ENCODE measurements at places on chromosomes 4 and X.

GRCh38 chr4:108543359-108543968, 76.9 kb upstream of the RPL34 start:
- no peak for DNase-seq

DNA sequence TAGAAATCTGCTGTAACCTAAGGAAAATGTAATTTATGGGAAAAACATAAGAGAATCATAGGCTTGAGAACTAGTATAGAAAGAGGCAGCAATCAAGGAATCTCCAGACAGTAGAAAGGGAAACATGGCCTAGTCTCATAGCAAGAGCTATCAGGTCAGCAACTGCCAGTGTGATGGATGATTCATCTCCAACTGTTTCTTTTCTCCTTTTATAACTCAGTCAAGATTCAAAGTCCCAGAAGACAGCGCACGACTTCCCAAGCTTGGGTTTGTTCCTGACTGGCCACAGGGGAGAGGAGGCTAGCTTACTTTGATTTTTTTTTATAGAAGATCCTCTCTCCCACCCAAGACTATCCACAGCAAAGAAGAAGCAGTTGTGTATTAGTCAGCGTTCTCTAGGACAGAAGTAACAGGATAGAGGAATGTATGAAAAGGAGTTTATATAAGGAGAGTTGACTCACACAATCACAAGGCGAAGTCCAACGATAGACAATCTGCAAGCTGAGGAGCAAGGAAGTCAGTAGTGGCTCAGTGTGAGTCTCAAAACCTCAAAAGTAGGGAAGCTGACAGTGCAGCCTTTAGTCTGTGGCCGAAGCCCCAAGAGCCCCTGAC, 181.5 kb downstream of the GC start:
- DNase-seq: no peak

DNA sequence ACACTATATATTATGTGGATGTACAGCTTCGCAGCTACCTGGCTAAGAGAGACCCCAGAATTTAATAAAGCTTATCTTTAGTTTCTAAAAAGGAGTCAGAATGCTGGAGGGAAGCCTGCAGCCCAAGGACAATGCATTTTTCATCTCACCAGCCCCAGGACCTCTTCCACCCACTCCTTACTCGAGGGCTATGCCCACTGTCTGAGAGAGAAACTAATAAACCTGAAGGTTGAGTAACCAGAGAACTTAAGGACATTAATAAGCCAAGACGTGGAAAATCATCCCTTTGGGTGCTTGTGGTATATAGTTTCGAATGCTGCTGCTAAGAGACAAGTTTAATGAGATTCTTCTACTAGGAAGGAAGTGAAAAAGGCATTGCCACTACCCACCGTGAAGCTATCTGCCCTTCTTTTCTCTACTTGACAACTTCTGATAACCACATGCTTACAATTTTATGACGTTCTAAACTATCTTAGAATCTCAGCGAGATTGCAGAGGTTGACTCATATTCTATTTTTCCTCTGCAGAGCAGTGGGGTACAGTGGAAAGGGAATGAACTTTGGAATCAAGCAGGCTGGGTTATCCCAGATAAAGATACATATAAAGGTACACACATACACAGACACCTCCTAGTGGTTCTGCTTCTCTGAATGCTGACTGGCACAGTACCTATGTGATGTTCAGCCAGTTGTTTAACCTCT, 3.3 kb downstream of the RELL1 start:
- DNase-seq: no peak

GRCh38 chrX:7730071-7730470, 112.9 kb upstream of the VCX start:
- DNase-seq: no peak

DNA sequence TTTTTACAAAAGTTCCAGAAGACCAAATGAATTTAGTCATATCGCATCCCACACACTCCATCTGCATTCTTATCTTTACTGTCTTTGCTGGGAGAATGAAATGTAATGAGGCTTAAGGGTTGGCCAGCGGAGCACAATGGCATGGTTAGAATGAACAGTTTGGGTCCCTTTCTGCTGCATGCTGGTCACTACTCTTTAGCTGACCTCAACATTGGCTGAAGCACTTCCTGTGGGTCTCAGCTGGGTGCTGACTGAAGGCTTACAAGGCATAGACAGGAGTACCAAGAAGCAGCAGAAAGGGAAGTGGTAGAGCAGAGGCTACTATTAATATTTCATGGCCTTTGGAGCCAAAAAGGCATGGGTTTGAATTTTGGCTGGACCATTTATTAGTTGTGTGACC, 159.4 kb upstream of the GPC4 start:
- DNase-seq: no peak

DNA sequence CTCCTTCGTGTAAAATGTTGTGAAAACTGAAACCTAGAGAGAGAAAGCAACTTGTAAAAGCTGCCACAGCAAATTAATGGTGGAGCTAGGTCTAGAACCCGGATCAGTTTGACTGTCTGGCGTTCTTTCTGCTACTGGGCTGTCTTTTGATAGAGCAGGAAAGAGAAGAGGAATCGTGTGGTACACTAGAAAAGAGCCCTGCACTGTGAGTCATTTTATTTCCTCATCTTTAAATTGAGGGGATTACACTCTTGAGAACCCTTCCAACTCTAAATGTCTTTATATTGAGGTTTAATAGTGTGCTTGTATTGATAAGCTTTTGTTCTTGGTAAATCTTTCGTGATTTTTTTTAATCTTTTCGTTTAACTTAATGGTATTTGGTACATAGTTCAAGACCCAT, 4.3 kb downstream of the WDR44 start:
- peak; percentile 56 for DNase-seq

GRCh38 chr4:152258804-152259708, 276.8 kb downstream of the FBXW7 start:
- no peak for DNase-seq

DNA sequence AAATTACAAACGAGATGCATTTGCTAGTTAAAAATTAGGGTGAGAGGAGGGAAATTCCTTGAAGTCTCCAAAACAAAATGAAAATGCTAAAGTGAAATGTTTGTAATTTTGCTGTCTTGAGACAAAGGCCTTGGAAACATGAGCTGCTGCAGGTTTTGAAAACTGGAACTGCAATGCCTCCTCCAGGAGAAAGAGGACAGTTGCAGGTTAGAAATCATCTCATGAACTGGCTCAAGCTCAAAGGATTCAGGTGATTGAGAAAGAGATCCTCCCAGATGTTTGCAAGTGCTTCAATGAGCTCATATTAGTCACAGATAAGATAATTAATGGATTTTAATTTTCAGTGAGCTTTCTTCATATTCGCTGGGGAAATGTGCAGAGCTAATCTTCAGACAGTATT, 32.4 kb downstream of the SMPX start:
- no peak for DNase-seq

DNA sequence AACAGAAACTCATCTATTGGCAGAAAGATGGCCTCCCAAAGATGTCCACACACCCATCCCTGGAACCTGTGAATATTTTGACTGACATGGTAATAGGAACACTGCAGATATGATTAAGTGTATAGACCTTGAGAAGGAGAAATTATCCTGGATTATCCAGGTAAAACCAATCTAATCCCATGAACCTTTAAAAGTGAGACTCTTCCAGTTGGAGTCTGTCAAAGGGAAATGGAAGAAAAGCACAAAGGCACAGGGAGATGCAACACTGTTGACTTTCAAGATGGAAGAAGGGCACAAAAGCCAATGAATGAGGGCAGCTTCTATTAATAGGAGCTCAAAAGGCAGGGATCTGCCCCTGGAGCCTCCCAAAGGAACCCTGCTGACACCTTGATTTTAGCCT, 83.0 kb downstream of the AMELX start:
- DNase-seq: no peak

GRCh38 chr4:147717878-147718277, 14.0 kb upstream of the ARHGAP10 start:
- no peak for DNase-seq

GRCh38 chr4:108159845-108160244, 8.9 kb downstream of the LEF1 start:
- DNase-seq: no peak

GRCh38 chr4:93722446-93722845, 106.1 kb upstream of the ATOH1 start:
- no peak for DNase-seq

- no peak for DNase-seq
These were observed 27.9 kb upstream of the NDNF start for GRCh38 chr4:121100093-121100775.

DNA sequence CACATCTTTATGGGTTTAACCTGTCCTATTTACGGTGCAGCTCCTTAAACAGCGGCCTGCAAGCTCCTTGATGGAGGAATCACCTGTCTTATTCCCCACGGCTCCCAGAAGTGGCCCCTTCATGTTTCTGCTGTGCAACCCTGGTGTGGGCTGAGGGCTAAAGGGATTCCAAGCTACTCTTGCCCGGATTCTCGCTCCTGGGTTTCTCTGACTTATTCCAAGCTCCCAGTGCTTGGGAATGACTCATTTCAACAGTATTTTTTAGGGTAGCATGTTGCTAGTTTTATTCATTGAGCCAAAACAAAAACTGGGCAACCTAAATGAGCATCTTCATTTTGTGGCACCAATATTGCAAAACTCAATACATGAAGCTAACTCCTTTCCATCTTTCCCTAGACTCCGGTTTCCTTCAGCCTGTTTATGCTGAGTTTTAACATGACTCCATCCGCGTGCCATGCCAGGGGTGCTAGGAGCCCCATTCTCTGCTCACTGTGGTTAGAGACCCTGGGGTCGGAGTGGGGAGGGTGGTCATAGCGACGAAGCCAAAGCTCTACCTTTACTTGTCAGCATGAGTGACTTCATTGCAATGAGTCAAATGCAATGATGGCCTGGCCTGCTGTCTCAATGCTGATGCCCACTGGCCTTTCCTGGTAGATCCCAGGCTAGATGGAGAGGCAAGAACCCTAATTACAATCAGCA, 349.7 kb downstream of the NR3C2 start:
- DNase-seq: no peak

DNA sequence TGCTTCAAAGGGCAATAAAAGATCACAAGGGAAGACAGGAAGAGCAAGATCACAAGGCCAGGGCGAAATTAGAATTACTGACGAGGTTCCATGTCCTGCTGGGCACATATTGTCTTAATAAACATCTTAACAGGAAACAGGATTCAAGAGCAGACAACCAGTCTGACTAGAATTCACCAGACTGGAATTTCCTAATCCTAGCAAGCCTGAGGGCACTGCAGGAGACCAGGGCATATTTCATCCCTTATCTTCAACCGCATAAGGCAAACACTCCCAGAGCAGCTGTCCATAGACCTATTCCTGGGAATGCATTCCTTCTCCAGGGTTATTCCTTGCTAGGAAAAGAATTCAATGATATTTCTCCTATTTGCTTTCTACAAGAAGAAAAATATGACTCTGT, 12.4 kb upstream of the TDO2 start:
- DNase-seq: no peak

- DNase-seq: no peak
These were observed 29.7 kb downstream of the FAM53A start for GRCh38 chr4:1654216-1654955.

DNA sequence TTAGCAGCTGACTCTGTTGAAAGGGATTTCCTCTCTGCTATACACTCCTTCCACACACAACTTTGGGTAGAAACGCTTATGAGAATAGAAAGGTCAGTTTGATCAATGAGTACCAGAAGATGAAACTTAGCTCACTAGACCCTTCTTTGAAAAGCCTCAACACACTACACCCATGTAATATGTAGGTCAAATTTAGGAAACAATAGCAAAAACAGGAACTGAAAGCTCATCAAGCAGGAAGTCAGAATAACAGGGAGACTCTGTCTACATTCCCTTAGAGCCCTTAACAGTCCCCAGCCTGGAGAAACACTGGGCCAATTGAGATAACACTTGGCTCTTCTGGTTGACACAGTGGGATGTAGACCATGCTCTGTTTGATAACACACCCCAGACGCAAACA, 30.7 kb downstream of the SRPX2 start:
- peak; percentile 50 for DNase-seq

DNA sequence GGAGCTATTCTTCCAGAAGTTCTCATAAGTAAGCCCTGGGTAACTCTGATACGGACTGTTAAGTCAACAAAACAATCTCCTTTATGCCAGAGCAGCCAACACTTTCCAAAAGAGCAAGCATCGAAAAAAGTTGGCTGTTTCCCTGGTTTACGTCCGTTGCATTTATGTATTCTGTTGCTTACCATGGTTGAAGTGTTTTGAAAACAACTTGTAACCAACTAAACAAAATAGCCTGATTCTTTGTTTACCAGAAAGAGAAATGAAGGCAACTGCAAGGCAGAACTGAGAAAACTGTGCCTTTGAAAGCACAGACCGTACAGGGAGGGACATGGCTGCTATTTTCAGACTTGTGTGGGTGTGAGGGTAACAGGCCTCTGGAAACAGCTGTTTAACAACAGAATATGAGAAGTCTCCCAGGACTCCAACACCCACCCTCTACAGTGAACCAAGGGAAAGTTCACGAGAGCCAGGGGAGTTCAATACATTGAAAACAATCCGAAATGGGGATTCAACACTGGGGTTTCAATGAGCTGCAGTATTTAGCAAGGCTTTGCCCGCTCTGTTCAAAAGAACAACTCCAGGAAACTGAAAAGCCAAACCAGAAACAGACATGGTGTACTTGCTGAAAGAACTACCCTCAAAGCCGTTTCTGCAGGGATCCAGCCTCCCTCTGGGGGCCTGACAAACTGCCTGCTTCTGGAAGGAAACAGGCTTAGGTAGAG, 95.8 kb upstream of the EGFL6 start:
- no peak for DNase-seq

DNA sequence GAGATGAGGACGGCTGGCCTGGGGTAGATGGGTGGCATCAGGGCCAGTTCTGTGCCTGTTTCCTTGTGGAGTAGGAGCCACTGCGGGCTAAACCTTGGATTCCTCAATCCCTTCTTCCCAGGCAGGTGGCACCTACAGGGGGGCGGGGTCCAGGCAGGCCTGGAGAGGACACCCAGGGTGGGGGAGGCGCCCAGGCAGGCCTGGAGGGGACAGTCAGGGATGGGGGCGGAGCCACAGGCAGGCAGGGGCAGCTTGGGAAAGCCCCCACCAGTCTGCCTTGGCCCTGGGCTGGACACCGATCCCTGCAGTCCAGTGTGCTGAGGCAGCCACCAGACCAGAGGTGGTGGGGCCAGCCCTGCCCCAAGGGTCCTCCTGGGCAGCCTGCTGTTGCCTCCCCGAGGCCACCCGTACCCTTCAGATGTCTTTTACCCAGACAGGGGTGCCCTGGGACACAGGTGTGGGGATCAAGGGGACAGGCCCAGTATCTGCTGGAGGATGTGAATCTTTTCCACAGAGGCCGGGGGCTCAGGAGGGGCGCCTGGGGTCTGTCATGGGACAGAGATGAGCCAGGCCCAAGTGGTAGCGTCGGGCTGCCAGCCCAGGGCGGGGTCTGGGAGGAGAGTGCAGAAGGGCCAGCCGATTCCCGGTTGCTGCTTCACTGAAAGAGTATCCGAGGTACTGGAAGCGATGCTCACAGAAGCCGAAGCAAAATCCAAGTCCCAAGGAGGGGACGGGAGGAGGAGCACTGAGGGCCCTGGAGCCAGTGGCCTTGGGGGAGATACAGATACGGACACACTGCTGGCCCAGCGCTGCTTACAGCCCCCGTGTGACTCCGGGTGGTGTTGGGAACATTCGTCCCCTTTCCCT, 34.5 kb downstream of the LRPAP1 start:
- DNase-seq: no peak

All from CD14-positive monocyte (primary cell).